Activated naive CD8-positive, alpha-beta T cell treated with anti-CD3 and anti-CD28 coated beads, Interleukin-2, amount 10 ng/mL, durations not matched to agents 7 days and 5 days (primary cell): ENCODE measurements at places on chromosomes 6 and 20. TPM values are rescaled to one million over a fixed set of nuclear protein-coding genes. Genes with fewer than 3 reads are reported as not detected.

The LY6G6C gene
- total RNA-seq = not detected

The TNFRSF6B gene
- not detected for total RNA-seq

The TPD52L2 gene
- 39.5 TPM for total RNA-seq

DNA sequence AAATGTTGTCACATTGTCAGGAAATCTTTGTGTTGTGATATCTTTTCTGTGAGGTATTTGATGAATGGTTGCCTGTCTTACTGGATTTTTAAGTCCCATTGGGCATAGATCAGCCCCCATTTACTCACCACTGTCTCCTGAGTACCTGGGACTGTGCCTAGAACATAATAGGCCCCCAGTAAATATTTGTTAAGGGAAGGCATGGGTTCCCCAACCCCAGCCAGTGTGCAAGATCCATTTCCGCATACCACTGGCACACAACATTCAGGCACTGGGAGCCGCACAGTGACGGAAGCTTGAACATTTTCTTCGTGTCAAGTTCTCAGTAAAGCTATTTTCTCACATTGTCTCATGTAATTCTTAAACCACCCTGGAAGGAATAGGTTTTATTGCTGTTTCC is 72.2 kb downstream of the UNC5CL start:
- H3K36me3 ChIP-seq = no peaks in the 10 kb centered on the region
- H3K4me1 ChIP-seq = peaks cover 8% of the 10 kb centered on the region
- DNase-seq = no peak
- H3K27ac ChIP-seq = no peak overlapping the region
- no peak overlapping the region for H3K4me3 ChIP-seq

- H3K4me1 ChIP-seq = peaks cover 2% of the 10 kb centered on the region
- H3K36me3 ChIP-seq = peaks cover 2% of the 10 kb centered on the region
- no peak for DNase-seq
- no peak overlapping the region for H3K27ac ChIP-seq
Measured at GRCh38 chr6:158409451-158409850, 97.2 kb downstream of the TULP4 start.

DNA sequence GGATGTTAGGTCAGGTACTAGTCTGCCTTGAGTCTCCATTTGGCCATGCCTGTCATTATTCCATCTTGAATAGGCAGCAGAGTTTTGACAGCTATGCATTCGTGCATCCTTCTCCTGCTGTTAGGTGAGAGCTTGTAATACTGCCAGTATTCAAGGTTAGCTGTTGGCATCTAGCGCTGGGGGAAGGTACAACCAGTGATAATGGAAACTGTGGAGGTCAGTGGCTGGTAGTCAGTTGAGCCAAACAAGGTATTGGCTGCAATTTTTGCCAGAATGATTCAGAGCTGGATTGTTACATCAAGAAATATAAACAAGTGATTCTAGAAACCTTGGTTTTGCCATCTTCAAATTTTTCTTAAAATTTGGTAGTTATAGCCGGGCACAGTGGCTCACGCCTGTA is 6.5 kb downstream of the FAM8A1 start:
- H3K4me1 ChIP-seq = peaks cover 16% of the 10 kb centered on the region
- peaks cover 27% of the 10 kb centered on the region for H3K36me3 ChIP-seq
- H3K27ac ChIP-seq = no peak overlapping the region
- no peaks in the 10 kb centered on the region for H3K27me3 ChIP-seq
- no peak overlapping the region for H3K4me3 ChIP-seq

- H3K4me3 ChIP-seq = peak overlapping the region; percentile 28
- H3K4me1 ChIP-seq = peaks cover 37% of the 10 kb centered on the region
- DNase-seq = no peak
- peaks cover 33% of the 10 kb centered on the region for H3K27me3 ChIP-seq
Measured at GRCh38 chr6:52537001-52537753, 39.7 kb downstream of the TRAM2 start.

GRCh38 chr6:66189915-66190314 is 482.9 kb upstream of the EYS start:
- no peak for DNase-seq
- no peak overlapping the region for H3K27ac ChIP-seq
- H3K36me3 ChIP-seq = no peaks in the 10 kb centered on the region
- H3K4me3 ChIP-seq = no peak overlapping the region
- no peaks in the 10 kb centered on the region for H3K4me1 ChIP-seq

- no peak overlapping the region for H3K4me3 ChIP-seq
- no peak overlapping the region for H3K27ac ChIP-seq
- no peaks in the 10 kb centered on the region for H3K4me1 ChIP-seq
Measured at GRCh38 chr20:46945465-46945864, 50.8 kb downstream of the EYA2 start.

GRCh38 chr6:20436719-20437118 is 35.0 kb downstream of the E2F3 start:
- H3K27me3 ChIP-seq = no peaks in the 10 kb centered on the region
- H3K36me3 ChIP-seq = peaks cover 69% of the 10 kb centered on the region

GRCh38 chr20:6121504-6121903 is 1.3 kb downstream of the FERMT1 start:
- H3K27ac ChIP-seq = no peak overlapping the region
- peaks cover 43% of the 10 kb centered on the region for H3K27me3 ChIP-seq
- H3K4me1 ChIP-seq = peaks cover 5% of the 10 kb centered on the region
- no peaks in the 10 kb centered on the region for H3K36me3 ChIP-seq
- H3K4me3 ChIP-seq = no peak overlapping the region

DNA sequence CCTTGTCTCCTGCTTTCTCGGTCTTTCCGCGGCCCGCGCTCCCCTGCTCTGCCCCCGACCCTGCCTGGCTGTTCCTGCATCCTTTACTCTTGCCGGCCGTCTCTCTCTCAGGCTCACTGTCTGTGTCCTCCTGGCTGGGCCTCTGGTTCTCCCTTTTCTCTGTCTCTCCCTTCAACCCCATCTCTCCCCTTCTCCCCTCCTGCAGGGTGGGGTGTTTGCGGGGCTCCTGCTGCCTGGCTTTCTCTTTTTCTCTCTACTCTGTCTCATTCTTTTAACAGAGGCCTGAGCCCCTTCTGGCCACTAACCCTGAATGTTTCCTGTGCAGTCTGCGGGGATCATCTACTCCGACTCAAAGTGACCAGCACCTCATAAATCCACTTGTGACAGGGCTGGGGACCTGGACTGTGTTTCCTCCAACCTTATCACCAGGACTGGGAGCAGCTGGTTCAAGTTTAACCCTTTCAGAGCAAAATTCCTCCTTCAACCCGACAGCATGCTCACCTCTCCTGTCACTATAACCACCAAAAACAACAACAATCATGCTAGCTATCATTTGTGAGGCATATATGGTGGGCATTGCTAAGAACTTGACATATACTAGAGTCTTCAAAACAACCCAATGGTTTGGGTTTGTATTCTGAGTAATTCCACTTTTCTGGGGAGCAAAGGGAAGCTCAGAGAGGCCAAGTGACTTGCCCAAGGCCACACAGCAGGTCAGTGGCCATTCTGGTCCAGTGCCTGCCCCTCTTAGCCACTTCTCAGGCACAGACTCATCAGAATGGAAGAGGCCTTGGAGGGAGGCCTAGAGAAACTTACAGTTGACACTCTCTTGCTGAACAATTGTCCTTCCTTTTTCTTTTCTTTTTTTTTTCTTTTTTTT is 811 bp upstream of the RSPO4 start:
- H3K27me3 ChIP-seq = peaks cover 42% of the 10 kb centered on the region
- peaks cover 5% of the 10 kb centered on the region for H3K4me1 ChIP-seq
- H3K27ac ChIP-seq = no peak overlapping the region

DNA sequence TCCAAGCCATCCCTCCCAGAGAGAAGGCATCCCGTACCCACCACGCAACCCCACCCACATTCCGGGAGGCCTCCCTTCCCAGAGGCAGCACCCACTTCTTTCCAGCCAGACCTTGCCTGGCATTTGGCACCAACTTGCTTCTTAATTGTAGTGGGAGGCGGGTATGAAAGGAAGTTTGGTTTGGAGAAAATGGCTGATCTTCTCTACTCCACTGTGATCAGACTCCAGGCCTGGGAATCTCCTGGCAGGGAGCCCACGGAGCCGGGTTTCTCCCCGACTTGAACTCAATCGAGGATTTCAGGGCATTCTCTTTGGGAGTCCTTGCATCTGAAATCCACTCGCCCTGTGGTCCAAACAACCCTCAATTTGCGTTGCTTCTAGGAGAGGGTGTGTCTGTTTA is 107.1 kb downstream of the ZDHHC14 start:
- no peak for DNase-seq
- H3K4me3 ChIP-seq = no peak overlapping the region
- H3K27me3 ChIP-seq = peaks cover 11% of the 10 kb centered on the region
- H3K36me3 ChIP-seq = peaks cover 8% of the 10 kb centered on the region

- DNase-seq = no peak
- H3K27me3 ChIP-seq = peaks cover 58% of the 10 kb centered on the region
- H3K27ac ChIP-seq = no peak overlapping the region
- no peaks in the 10 kb centered on the region for H3K36me3 ChIP-seq
- H3K4me1 ChIP-seq = peaks cover 20% of the 10 kb centered on the region
- no peak overlapping the region for H3K4me3 ChIP-seq
Measured at GRCh38 chr6:22149096-22149495, 147.7 kb downstream of the PRL start.

DNA sequence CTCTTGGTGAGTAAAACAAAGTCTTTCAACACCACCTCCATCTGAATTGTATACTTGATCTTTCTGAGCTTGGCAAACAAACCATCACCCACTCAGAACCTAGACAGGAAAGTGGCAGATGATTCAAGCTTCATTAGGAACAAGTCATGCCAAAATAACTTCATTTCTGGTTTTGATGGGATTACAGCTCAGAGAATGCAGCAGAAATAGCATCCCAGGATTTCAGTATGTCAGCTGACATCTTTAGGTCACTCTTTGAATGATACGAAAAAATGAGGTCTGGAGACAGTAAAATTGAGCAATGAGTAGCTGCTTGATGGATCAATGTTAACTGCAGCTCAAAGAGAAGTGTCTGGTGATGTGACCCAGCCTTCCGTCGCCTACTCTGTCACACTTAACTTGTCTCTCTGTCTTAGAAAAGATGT is 92.4 kb downstream of the GJA10 start:
- H3K4me1 ChIP-seq = peaks cover 62% of the 10 kb centered on the region
- H3K27me3 ChIP-seq = no peaks in the 10 kb centered on the region
- DNase-seq = no peak
- no peak overlapping the region for H3K4me3 ChIP-seq

DNA sequence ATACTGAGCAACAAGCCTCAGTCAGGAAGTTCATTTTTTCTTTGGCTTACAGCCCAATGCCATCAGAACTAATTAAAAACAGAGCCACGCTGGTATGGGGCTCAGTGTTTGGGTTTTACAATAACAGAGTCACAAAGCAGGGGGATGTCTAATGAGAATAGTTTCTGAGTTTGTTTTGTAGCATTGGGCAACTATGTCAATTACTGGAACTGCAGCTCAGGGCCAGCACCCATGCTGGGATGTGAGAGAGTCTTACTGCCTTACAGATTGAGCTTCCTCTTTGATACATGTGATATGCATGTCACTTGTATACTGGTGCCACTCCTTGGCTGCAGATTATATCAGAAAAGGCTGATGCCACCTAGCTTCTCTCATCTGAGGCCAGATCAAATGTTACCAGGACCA is 117.6 kb downstream of the TFAP2B start:
- no peak for DNase-seq
- no peaks in the 10 kb centered on the region for H3K27me3 ChIP-seq
- H3K36me3 ChIP-seq = no peaks in the 10 kb centered on the region

- H3K36me3 ChIP-seq = no peaks in the 10 kb centered on the region
- H3K27ac ChIP-seq = no peak overlapping the region
- H3K4me1 ChIP-seq = no peaks in the 10 kb centered on the region
- no peak overlapping the region for H3K4me3 ChIP-seq
Measured at GRCh38 chr6:94074764-94075163, 655.4 kb upstream of the EPHA7 start.

GRCh38 chr20:62418709-62419487 is 8.4 kb downstream of the RBBP8NL start:
- H3K4me1 ChIP-seq = no peaks in the 10 kb centered on the region
- no peak for DNase-seq
- no peak overlapping the region for H3K27ac ChIP-seq
- no peaks in the 10 kb centered on the region for H3K27me3 ChIP-seq
- no peak overlapping the region for H3K4me3 ChIP-seq
- no peaks in the 10 kb centered on the region for H3K36me3 ChIP-seq

DNA sequence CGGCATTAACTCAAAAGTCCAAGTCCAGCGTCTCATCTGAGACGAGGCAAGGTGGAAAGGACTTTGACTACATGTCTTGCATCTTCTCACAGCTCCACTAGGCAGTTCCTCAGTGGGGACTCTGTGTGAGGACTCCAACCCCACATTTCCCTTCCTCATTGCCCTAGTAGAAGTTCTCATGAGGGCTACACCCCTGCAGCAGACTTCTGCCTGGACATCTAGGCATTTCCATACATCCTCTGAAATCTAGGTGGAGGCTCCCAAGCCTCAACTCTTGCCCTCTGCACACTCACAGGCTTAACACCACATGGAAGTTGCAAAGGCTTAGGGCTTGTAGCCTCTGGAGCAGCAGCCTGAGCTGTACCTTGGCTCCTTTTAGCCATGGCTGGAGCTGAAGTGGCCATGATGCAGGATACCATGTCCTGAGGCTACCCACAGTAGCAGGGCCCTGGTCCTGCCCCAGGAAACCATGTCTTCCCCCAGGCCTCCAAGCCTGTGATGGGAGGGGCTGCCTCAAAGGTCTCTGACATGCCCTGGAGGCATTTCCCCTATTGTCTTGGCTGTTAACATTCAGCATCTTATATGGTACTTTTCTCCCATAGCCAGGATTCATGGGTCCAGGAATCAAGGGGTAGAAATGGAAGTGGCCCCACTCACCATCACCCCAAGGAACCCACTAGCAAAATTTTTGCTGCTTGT is 194.6 kb upstream of the KCNG1 start:
- no peak for DNase-seq
- H3K36me3 ChIP-seq = no peaks in the 10 kb centered on the region
- H3K4me1 ChIP-seq = peaks cover 11% of the 10 kb centered on the region
- H3K27ac ChIP-seq = no peak overlapping the region

- no peak for DNase-seq
- H3K27ac ChIP-seq = no peak overlapping the region
- H3K4me1 ChIP-seq = no peaks in the 10 kb centered on the region
- no peak overlapping the region for H3K4me3 ChIP-seq
- peaks cover 11% of the 10 kb centered on the region for H3K27me3 ChIP-seq
Measured at GRCh38 chr20:23195636-23196035, 109.5 kb upstream of the CD93 start.

DNA sequence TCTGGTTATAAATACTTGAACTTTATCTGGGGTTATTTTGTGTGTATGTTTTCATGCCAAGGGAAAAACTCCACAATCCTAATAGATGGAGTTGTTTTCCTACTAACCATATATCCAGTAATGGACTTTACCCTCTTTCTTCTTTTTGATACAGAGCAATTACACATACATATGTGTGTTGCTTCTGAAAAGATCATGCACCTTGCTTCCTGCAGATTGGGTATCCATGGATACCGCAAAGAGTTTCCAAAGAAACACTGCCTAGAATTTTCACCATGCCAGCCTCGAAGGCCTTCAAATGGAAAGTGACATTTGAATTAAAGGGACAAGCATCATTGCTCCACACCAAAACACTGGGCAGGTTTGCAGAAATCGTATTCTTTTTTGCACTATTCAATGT is 26.8 kb downstream of the HDDC2 start:
- no peak for DNase-seq
- H3K36me3 ChIP-seq = peaks cover 36% of the 10 kb centered on the region
- H3K27ac ChIP-seq = no peak overlapping the region
- no peak overlapping the region for H3K4me3 ChIP-seq
- peaks cover 7% of the 10 kb centered on the region for H3K4me1 ChIP-seq
